ENCODE measurements at places on chromosomes 6 and 20.

DNA sequence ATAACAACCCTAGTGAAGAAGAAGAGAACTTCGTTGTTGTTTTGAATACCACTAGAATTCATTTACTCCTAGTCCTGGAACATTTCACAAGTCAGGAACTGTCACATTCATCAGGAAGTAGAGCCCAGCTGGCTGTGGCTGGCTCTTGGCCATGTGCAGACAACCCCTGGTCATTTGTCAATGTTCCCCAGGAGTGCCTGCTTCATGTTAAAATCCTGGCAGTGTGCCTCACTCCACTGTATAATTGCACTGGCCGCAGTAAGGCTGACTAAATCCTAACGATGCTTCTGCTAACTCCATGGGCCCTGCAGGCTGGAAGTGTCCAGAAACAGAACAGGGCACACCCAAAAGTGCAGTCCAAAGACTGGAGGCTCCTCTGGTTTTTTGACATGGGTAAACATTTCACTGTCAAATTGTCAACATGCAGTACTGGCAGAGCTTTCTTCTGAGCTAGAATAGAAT is 41.5 kb upstream of the ADGRF1 start:
- DNase-seq: no peak

- DNase-seq: no peak
Measured at GRCh38 chr6:83467620-83468036, 36.8 kb upstream of the ME1 start.

- DNase-seq: no peak
Measured at GRCh38 chr20:41047975-41048305, 19.3 kb downstream of the TOP1 start.

DNA sequence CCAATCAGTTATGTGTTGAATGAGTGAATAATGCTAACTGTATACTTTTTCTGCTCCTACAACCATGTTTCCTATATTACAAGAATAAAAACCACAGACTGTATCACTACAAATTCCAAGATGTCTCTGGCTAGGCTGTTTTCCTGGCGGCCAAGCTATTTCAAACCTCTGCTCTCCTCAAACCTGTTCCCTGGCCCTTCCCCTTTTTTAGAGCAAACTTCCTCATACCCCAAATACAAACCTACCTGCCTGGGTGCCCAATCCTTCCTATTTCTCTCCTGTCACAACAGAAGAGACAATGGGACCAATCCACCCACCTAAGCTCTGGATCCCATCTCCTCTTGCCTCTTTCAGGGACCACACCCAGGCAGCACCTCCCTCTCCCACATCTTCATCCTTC is 7.5 kb downstream of the TOMM34 start:
- DNase-seq: no peak

DNA sequence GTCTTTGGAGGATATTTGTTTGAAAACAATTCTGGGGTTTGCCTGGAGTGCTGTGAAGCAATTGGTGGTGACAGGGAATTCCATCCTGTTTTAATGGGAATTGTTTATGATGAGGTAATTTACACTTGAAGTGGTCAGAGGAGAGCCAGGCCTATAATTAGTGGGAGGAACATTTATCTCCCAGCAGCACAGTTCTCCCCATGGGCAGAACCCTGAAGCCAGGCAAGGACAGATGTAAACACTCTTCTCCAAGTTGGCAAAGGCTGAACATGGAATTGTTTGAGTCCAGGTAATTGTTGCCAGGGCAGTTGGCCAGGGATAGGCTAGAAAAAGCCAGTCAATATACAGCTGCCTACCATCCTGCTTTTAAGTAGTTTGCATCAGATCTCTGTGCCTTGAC is 789.7 kb downstream of the FRK start:
- DNase-seq: no peak

- no peak for DNase-seq
Measured at GRCh38 chr20:22752324-22752723, 168.0 kb upstream of the FOXA2 start.

DNA sequence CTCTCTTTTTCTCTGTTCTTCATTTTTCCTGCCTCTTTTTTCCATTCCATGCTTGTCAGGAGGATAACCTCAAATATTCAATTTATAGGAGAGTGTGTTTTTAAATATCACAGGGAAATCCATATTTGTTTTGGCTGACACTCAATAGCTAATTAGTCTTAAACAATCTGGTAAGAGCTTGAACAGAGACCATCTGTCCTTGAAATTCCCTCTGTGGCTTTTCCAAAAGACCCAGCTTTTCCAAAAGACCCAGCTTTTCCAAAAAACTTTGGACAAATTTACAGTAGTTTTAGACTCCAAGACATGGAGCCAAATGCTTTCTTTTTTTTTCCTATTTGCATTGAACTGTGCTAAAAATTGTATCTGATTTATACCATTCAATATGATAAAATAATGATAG is 127.4 kb upstream of the FAM83B start:
- no peak for DNase-seq

- DNase-seq: no peak
Measured at GRCh38 chr6:16747232-16748024, 13.8 kb downstream of the ATXN1 start.

DNA sequence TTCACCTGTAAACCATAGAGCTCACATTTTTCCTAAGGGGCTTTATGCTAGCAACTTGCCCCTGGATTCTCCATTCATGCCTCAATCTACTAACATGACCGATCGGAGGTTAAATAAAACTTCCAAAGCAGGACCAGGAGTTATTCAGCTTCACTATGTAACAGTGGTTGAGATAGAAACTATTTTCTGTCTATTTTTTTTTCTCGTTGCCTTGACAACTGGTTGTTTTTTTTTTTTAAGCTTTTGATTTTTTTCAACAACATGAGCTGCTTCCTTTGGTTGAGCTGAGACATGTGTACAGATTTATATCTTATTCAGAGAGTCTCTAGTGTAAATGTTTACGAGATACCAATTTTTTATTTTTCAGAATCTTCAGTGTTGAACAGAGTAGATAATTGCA is 85.7 kb downstream of the SHLD1 start:
- DNase-seq: no peak

- no peak for DNase-seq
Measured at GRCh38 chr20:35339636-35340035, 47.4 kb upstream of the FAM83C start.

DNA sequence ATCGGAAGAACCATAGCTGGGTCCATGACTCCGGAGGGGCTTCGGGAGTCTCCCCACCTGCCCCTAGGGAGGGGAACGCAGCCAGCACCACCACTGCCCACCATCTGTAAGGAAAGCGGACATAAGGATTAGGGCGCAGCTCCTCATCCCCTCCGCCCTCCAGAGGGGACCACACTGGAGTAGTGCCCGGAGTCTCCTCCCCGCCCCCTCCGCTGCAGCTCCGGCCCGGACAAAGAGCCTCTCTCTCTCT is 628 bp downstream of the SLC35B2 start:
- no peak for DNase-seq

DNA sequence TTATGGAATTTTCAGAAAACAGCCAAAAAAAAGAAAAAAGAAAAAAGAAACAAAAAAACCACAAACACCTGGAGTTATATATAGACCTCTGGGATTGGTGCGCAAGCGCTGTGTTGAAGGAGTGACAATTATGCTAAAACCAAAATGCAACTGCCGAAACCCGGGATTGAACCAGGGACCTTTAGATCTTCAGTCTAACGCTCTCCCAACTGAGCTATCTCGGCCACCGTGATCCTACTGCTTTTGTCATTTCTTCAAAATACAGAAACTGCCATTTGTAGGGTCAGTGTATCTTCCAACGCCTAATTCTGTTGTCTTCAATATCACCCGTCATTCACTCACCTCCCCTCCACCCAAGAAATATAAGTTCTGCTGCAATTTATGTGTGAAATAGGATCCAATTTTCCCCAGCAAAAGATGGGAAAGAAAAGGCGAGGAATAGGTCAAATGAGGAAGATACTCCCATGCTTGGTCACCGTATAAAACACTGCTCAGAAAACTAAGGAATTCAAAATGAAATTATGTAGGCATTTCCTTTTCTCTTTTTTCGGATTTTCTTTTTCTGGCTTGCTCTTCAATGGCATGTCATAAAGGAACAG is 116.0 kb downstream of the TRIM27 start:
- no peak for DNase-seq

- no peak for DNase-seq
Measured at GRCh38 chr20:10014431-10014830, 20.4 kb upstream of the ANKEF1 start.

DNA sequence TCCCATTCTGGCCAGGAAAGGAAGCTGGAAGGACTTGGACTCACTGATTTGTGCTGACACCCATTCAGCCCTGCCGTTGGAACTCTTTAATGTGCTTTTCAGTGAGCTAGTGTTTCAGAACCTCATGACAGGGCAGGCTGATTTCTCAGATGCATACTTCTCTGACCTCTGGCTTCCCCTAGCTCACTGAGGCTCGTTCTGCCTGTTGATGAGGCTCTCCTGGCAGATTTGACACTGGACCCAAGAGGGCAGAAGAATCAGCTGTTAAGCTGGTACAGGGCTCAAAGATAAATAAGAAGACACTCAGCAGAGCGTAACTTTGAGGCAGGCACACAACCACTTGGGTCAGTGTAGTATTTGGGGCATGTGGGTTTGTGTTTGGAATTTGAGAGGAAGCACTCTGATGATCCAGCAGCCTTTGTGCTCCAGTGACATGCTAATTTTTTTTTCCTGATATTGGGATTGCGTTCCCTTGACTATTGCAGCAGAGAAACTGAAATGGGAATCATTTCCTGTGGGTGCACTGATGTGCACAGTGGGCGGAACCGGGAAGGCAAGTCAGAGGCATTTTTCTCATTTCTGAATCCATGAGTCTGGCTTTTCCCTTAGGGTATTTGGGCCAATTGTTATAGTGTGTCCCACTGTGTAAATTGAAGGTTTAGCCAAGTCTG is 80.2 kb downstream of the CARMIL1 start:
- DNase-seq: no peak

DNA sequence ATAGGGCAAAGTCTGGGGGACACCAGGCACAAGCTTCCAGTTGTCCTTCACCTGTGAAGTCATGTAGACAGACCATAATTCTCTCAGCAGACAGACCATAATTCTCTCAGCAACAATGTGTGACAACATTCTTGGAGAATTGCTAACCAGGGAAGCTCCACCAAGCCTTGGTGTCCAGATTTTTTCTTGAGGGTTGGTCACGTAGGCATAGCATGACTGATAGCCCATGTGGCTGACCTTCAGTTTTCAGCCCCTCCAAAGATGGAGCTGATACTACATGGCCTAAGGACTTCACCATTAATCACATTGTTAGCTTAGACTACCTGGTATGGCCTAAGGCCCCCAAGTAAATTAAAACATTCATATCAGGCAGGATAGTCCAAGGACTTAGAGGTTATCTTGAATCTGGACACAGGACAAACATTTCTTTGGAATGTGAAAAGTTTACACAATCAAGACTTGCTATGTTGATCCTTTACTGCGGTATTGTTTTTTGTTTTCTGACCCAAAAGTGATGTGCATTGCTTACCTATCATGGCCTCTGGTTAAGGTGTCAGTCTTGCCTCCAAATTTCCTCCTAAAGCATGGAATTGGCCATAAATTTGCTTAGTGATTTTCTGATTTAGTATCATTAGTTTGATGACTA is 76.9 kb downstream of the CEP57L1 start:
- no peak for DNase-seq

- DNase-seq: no peak
Measured at GRCh38 chr20:31707994-31708735, 14.5 kb downstream of the BCL2L1 start.

- no peak for DNase-seq
Measured at GRCh38 chr20:10823585-10823984, 149.8 kb upstream of the JAG1 start.

DNA sequence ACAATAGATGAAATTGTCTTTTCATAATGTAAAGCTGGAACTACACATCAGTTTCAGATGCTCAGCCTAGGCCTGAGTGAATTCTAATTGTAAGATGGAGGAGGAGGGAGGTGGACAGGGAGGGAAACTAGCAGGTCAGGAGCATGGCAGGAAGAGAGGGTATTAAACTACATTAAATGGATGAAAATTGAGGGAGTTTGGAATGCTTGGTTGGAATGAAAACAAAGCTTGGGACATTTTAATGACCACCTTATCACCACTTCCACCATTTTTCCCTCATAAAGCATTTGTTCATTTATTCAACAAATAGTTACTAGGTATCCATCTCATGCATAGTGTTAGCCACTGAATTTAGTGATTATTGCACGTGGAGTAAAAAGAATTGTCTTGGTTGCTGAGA is 65.0 kb downstream of the KIZ start:
- no peak for DNase-seq

DNA sequence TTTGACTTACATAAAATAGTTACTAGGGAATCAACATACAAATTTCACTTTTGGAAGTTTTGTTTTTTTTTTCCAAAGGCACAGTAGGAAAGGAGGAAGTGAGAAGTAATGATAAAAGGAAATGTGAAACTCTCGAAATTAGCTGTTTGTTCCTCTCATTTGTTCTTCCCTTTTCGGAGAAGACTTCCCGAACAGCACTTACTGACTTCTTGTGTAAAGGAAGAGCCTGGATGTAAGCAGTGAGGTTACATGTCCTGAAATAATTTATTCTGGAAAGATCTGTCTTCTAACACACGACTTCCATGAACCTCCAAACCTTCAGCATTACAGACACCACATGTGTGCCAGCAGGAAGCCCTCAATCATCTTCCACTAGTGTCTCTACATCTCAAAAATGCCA is 59.1 kb downstream of the KIF16B start:
- DNase-seq: no peak

GRCh38 chr6:154503658-154504057 is 6.8 kb downstream of the CNKSR3 start:
- no peak for DNase-seq

DNA sequence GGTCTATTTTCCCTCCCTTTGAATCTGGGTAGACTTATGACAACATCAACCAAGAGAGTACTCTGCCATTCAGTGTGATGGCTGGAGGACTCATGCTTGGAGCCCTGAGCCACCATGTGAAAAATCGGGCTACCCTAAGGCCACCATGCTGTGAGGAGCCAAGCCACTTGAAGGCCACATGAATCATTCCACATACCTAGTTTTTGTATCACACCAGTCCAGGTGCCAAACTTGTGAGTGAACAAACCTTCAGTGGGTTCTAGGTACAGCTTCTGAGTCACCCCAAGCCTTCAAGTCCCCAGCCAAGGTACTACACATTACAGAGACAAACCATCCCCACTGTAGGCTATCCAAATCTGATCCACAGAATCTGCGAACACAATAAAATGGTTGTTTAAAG is 37.4 kb upstream of the E2F3 start:
- no peak for DNase-seq

DNA sequence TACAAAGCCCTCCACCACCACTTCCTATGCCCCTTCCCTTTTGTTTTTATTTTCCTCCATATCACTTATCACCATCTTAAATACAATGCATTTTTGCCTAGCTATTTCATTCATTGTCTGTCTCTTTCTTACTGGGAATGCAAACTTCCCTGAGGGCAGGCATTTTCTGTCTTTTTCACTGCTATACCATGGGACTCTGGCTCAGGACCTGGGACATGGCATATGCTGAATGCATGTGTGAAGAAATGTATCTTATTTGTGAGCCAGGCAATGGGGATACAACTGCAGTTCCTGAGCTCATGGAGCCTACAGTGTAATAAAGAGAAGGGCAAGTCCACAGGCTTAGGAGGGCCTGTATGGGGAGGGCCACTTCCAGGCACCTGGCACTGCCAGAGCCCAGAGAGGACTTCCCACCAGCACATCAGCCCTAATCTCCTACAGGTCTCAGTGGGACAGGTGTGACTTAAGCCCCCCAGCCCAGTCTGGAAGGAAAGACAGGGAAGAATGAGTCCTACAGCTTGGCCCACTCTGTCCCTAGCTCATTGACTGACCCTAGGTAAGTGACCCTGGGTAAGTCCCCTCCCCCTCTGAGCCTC is 43.2 kb downstream of the TFEB start:
- DNase-seq: no peak

GRCh38 chr20:848193-848592 is 14.7 kb downstream of the FAM110A start:
- DNase-seq: no peak

- DNase-seq: peak; percentile 68
Measured at GRCh38 chr6:26017632-26017966, 55.0 kb downstream of the TRIM38 start.

Measured in stimulated activated CD8-positive, alpha-beta memory T cell treated with anti-CD3 and anti-CD28 coated beads, Interleukin-4, amount 100 ng/mL, for 4 hours (primary cell).